Heart right ventricle (tissue), 16 donors: ENCODE measurements at places on chromosomes 7 and 10. TPM values are rescaled to one million over a fixed set of nuclear protein-coding genes. Genes with fewer than 3 reads are reported as not detected.

DNA sequence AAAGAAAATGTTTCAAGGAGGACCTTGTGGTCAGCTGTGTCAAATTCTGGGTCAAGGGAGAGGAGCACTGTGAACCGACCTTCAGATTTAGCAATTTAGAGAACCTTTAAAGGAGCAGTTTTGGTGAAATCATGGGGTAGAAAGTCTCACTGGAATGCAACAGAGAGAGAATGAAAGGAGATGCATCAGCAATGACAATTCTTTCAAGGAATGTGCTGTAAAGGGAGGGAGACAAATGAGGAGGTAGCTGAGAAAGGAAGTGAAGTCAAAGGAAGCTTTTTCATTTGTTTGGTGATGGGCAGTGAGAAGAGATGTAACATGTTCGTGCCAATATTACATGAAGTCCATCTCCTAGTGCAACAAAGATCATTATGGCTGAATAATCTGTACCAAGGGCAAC is 166.0 kb downstream of the TSPAN12 start:
- no peak for DNase-seq

DNA sequence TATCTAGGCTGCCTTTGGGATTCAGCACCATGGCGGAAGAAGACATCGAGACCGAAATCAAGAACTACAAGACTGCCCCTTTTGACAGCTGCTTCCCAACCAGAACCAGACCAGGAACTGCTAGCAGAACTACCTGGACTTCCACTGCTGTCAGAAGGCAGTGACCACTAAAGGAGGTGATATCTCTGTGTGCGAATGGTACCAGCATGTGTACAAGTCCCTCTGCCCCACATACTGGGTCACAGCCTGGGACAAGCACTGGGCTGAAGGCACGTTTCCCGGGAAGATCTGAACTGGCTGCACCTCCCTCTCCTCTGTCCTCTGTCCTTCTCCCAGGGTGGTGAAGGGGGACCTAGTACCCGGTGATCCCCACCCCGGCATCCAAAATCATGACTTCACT is 25.6 kb upstream of the PDIA4 start:
- DNase-seq: no peak

- DNase-seq: no peak
Measured at GRCh38 chr7:90994121-90994520, 270.1 kb upstream of the FZD1 start.

DNA sequence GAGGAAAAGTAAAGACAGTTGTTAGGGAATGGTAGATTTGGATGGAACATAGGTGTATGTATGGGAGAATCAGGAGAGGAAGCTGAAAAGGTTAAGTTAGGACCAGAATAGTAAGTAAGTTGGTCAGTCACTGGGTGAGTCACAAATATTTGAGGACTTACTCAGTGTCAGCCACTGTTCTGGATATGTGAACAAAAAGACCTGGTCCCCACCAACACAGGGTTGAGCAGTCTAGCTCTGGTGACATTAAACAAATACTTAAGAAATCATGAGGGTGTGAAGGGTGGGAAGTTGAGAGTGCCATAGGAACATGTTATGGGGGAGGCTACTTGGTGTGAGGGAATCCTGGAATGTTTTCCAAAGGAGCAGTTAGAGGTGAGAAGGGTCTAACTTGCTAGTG is 246.9 kb downstream of the PTEN start:
- DNase-seq: no peak

- DNase-seq: peak; percentile 93
Measured at GRCh38 chr7:12686234-12686890, 1.1 kb upstream of the ARL4A start.

- DNase-seq: no peak
Measured at GRCh38 chr7:40135317-40135610, 459 bp downstream of the SUGCT start.

GRCh38 chr7:142548978-142549377 is 200.3 kb upstream of the PRSS1 start:
- no peak for DNase-seq

GRCh38 chr10:75166623-75166972 is 44.0 kb upstream of the VDAC2 start:
- DNase-seq: no peak

- DNase-seq: no peak
Measured at GRCh38 chr7:128863433-128863989, 855 bp downstream of the ATP6V1F start.

DNA sequence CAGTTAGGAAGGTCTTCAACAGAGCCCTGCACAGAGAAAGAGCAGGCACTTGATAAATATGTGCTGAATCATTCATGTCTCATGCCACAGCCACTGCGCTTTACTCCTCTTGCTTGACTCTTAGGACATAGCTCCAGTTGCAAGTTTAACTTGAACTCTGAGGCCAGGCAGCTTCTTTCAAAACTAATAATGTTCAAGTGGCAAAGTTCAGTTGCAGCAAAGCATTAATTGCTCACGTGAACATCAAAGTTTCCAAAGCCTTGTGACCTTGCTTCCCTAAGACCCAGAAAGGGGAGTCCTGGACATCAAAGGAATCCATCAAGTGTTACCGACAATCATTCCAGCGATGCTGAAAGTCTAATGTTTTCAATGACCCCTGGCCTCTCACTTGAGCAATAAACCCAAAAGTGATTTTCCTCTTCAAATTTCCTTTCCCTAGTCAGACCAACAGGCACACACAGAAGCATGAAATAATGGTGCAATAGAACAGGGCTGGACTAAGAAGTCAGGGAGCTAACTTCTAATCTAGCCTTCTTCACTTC is 21.8 kb upstream of the TECTB start:
- DNase-seq: no peak

GRCh38 chr10:11472158-11472753 is 139.2 kb downstream of the USP6NL start:
- peak; percentile 49 for DNase-seq

DNA sequence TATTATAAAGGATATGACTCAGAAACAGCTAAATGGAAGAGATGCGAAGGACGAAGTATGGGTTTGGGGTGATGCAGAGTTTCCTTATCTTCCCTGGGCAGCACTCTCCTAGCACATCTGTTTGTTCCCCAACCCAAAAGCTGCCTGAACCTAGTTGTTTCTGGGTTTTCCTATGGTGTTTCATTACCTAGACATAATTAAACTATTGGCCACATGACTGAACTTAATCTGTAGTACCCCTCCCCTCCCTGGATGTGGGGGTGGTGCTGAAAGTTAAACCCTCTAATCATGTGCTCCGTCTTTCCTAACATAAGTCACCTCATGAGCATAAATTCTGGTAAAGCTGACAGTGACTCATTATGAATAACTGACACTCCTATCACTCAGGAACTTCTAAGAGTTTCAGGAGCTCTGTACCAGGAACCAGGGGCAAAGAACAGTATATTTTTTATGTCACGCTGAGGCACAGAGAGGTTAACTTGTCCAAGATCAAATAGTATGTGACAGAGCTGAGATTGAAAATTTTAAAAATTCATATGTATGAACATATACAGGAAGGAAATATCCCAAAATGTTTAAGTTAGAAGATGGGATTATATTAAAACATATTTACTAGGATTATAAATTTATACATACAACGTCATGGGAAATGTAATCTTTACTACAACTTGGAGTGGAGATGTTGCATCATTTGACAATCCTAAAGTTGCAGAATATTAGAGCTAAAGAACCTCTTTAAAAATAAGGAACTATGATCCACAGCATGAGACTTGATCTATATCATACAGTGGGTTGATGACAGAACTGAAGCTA is 4.8 kb downstream of the STRIP2 start:
- DNase-seq: no peak

GRCh38 chr7:17697128-17697881 is 243.0 kb downstream of the SNX13 start:
- no peak for DNase-seq

DNA sequence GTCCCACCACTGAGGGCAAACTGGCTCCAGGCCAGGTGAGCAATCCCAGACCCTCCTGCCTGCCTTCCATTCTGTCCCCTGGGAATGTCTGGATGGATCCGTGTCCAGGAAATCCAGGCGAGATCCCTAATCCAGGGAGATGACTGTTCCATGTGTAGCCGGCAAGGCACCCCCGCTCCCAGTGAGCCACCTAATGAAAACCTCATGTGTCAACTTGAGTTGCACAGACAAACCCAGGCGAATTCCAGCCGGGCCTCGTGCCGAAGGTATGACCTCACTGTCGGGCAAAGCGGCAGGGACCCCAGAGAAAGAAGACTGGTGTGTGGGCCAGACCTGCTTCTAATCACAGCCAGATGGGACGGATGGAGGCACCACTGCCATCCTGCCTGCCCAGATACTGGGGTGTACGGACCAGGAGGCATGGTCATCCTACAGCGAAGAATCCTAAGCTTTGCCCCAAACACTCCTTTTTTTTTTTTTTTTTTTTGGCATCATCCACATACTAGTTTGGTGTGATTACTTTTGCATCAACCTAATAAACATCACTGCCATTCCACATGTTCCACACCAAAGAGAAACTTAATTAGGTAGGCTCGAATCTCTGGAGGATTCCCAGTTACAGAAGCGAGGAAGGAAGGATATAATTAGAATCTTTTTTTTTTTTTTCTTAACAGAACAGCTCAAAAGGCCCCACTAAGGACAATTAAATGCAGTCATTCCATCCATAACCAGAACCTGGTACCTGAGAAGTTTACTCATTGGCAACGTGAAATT is 313.1 kb downstream of the CALN1 start:
- no peak for DNase-seq

DNA sequence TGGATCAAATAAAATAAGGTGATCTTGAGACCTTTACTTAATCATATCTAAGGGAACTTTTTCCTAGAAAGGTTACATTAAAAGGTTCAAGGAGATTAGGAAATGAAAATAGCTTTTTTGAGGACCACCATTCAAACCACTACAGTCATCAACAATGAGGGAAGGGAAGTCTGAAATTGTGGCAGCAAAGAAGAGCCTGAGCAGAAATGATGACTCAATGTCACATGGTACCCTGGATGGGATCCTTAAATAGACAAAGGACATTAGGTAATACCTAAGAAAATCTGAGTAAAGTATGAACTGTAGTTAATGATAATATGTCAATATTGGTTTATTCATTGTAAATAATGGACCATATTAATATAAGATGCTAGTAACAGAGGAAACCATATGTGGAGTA is 236.0 kb downstream of the SEMA3D start:
- DNase-seq: no peak

DNA sequence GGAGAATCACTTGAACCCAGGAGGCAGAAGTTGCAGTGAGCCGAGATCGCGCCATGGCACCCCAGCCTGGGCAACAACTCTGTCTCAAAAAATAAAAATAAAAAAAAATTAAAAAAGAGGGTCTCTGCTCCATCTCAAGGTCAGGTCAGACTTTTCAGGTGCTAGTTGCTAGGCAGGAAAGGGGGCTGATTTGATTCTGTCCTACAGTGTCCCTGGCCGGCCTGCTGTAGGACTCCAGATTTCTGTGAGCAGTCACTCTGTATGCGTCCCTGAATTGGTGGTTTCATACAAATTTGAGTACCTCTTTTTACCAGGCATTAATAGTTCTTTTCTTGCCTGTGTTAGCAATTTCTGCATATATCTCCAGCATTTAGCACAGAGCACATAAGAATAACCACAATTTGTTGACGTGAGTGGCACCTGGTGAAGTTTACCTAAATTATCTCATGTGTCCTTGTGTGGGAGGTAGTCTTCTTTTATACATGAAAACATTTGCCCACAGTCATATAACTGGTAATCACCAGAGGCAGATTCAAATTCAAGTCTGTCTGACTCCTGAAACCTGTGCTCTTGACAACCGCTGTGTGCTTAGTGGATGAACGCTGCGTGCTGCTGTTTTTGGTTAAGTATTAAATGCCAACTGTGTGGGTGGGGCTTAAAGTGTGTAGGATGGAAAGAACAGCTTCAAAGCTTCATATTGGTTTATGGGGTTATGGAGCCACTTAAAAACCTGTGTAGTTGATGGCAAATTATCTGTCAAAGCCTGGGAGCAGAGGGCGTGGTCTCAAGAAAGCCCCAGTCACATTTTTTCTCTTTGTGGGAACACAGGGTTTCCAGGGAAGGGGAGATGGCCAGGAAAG is 3.2 kb upstream of the ZNF775 start:
- DNase-seq: no peak

DNA sequence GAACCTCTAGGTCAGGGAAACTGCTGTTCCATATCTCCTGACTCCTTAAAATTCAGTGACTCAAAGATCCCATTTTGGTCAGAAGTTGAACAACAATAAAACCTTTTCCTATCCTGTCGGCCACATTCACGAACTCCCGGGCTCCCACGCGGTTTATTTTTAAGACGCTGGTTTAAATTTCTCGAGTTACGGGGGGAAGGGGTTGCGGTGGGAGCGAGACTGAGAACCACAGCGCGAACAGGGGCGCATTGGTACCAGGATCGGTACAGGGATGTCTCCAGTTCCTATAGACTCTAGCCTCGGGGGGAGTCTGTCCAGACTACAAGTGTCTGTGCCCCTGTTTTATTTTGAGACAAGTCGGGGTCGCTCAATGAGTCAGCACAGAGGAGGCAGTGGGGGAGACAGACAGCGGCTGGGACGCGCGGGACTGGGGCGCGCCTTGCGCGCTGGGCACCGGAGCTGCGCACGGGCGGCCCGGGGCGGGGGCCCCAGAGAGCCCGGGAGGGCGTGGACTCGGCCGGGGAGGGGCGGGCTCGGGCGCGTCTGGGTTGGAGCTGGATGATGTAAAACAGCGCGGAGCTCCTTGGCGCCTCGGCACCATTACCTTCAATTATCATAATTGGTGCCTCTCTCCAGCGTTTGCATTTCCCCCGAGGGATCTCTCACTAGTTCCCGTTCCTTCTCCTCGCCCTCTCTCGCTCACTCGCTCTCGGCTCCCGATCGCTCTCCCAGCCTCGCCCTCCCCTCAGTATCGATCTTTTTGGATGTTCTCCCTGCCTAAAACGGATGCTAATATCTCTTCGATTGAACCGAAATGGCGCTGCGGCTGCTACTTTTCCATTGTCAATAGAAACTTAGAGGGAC is 8.7 kb upstream of the BAMBI start:
- peak; percentile 63 for DNase-seq

DNA sequence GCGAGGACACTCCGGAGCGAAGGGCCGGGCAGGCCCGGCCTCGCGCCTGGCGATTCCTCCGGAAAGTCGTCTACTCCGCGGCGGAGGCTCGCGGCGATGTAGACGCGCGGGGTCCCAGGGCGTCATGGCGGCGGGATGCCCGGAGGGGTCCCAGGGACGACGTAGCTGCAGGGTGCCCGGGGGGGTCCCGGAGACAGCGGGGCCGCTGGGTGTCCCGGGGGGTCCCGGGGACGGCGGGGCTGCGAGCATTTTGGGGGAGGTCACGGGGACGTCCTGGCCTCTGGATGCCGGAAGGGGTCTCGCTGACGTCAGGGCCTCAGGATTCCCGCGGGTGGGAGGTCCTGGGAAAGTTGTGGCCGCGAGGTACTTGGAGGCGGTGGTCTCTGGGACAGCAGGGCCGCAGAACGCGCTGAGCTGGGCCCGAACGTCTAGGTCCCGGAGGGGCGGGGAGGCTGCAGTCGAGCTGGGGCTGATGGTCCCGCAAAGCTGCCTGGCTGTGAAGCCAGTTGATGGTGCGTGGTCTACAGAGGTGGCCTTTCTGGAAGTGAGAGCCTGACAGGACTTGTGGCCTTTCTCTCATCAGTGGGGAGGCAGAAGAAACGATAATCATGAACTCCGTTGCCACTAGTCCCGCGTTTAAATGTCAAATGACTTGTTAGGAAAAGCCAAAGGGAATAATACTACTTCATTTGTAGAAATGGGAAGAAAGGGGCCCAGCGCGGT is 637 bp downstream of the HSPA14 start:
- peak; percentile 39 for DNase-seq

- DNase-seq: no peak
Measured at GRCh38 chr10:33093362-33093761, 135.3 kb upstream of the ITGB1 start.

- no peak for DNase-seq
Measured at GRCh38 chr10:44415121-44415520, 30.2 kb upstream of the CXCL12 start.

PNLIPRP2 gene
- total RNA-seq: not detected

MRLN gene
- total RNA-seq: not detected
